ENCODE measurements at places on chromosomes 1 and 21.

GRCh38 chr1:201585093-201585483 is 46.2 kb downstream of the NAV1 start:
- DNase-seq = no peak

- no peak for DNase-seq
These were observed 183.5 kb downstream of the RUNX1 start for GRCh38 chr21:34865400-34866241.

GRCh38 chr1:204723131-204723787 is 37.7 kb upstream of the LRRN2 start:
- DNase-seq = no peak

GRCh38 chr1:245434280-245434679 is 279.5 kb downstream of the KIF26B start:
- DNase-seq = no peak

GRCh38 chr1:7690496-7691182 is 80.5 kb upstream of the VAMP3 start:
- no peak for DNase-seq

DNA sequence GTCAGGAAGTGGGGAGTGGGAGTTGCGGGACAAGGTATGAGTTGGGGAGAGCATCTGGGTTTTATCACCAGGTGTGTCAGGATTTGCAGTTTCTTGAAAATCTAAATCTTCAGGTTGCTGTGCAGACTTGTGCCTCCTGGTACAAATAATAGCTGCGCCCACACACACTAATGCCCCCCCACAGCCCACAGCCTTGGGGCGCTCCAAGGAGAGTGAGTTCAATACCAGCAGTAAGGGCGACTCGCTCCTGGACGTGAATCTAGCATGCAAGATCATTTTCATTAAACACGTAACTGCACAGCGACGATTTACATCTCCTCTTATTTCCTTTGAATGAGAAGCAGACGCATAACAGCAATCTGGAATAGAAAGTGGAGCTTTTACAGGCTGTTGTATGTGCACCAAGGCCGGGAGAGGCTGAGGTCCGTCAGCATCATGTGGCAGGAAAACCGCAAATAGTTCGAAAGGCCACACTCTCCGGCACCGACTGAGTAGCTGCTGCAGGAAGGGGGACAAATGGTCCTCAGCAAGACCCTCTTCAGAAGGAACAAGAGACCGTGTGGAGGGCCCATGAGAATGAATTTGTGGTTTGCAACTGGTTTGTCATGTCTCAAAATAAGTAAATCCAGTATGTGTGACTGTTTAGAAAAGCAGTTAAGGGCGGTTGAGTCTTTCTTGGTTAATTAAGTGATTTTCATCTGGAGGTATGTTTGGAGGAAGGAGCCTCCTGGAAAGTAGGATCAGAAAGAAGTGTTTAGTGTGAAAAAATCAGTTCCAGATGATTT is 439.5 kb downstream of the SMYD3 start:
- DNase-seq = no peak

DNA sequence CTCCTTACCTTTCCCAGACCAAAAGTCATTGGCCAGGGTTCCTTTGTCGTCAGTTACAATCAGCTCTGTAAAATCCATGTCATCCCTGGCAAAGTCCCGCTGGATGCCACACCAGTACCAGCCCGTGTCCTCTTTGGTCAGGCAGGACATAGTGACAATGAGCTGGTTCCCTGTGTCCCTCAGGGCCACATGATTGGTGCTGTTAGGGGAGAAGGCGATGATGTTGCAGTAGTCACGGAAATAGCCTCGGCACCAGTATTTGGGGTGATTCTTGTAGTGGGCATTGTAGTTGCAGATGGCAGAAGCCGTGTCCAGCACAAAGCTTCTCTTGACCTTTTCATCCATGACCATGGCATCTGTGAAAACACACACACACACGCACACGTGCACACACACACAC is 14.8 kb downstream of the ADORA3 start:
- DNase-seq = no peak

GRCh38 chr1:4974981-4975685 is 320.7 kb downstream of the AJAP1 start:
- no peak for DNase-seq

DNA sequence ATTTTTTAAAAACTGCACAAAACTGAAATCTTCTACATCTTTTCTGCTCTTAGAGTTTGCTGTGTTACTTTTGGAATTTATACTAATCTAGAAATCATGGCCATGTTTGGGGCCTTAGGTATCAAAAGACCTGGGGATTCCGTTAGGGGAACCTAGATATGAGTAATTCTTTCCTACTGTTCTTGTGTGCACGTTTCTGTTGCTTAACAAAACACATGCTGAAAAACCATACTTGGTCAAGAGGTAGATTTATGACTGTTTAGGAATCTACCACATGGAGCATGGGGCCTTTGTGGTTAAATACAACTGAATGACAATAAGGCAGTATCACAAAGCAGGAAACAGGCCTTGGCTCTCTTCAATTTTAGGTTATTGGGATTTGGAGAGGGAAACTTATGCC is 291.9 kb upstream of the USP25 start:
- DNase-seq = no peak

DNA sequence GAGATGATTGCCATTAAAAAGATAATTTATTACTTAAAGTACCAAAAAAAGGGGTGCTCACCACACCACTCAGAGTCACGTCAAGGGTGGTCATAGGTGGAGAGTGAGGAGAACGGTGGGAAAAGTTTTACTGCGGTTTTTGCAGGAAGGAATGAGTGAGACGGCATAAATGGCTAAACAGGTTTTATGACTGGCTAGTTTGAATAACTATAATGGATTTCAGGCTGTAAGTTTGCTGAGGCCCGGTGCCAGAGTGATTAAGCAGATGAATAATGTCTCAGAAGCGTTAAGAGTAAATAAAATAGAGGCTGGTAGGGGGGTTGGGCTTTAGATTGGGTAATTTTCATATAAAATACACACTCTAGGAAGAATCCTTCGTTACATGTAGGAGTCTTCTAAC is 1337.8 kb downstream of the AMY1C start:
- DNase-seq = no peak

DNA sequence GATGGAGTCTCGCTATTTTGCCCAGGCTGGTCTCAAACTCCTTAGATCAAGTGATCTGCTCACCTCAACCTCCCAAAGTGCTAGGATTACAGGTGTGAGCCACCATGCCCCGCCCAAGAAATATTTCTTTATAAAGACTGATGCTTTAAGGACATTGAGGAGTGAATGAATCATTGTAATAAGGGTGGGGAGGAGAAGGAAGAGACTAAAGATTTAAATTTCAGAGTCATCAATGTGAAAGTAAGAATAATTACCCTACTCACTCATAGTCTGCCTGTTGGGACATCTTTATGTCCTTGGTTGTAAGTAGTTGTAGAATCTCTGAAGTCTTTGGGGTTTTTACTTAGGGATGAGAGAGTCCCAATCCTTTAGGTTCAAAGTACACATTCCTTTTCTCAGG is 7.3 kb downstream of the KDM1A start:
- no peak for DNase-seq

GRCh38 chr1:215631489-215631888 is 64.4 kb downstream of the KCTD3 start:
- no peak for DNase-seq

DNA sequence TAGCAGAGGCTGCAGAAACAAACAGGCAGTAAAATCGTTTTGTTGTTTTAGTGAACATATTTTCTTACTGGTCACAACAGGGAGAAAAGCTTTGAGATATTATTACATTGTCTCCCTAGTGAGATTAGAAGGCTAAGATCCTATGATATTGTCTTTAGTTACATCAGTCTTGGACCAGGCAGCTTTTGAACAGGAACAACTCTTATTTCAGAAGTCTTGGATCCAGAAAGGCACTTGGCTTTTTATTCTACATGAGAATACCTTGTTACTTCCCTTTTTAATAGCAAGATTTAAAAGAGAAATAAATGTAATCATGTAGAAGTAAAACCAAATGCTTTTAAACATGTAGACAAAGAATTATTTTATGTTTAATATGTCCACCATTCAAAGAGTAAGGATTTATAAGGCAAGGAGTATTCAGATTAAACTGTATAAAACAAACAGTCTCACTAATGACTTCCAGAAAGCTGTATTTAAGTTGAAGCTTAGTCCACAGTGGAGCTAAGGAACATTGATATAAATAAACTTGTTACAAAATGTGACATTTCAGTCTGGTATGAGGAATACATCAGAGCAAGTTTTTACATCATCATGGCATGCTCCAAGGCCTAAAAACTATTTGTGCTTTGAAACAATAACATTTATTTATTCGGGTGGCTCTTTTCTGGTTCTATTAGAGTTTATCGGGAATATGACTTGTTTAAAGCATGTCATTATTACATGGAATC is 72.2 kb downstream of the PHTF1 start:
- DNase-seq = no peak

- DNase-seq = no peak
These were observed 752.3 kb upstream of the ADAMTS5 start for GRCh38 chr21:27719226-27719625.

DNA sequence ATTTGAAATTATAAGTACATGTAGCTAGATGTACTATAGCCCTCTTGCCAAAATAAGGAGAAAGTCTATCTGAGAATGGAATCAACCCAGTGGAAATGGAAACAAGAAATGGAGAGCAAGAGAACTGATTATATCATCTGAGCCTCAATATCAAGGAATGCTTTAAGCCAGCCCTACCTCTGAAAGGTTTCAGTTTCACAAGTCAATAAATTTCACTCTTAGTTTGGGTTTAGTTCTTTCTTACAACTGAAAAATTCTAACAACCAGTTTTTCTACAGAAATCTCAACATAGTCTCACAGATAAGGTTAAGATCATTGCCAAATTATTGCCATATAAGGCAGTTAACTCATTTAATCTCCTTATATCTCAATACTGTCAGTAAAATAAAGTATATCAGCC is 80.0 kb downstream of the EPS15 start:
- DNase-seq = no peak

DNA sequence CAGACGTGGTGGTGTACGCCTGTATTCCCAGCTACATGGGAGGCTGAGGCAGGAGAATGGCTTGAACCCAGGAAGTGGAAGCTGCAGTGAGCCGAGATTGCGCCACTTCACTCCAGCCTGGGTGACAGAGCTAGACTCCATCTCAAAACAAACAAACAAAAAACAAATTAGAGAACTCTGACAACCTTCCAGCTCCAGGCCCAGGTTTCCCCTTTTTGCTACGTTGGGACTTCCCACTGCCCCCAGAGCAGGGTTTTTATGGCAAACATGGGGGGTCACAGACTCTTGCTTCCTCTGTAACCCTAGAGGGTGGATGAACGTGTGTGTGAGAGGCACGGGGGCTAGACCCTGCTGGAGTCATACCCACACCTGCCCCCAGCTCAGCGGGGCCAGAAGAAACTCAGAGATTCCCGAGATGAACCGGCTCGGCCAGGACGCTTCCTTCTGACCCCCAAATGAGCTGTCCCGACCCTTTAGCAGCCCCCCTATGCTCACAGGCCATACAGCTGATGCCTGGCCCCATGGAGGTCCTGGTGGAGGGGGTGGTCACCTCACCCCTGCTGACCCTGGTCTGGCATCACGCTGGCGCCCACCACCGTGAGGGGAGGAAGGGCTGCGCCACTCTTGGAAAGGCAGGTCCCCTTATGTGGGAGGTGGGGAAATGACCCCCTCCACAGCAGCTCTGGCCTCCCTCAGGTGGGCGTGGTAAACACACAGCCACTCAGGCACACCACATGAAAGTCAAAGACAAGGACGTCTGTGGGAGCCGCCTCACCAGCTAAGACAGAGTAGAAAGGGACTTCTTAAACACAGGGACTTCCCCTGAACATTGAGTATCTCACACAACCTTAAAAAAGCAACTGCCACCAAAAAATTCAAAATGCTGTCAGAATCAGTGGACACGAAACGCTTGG is 7.1 kb downstream of the GPR157 start:
- DNase-seq = no peak

GRCh38 chr1:54380290-54380882 is 25.8 kb downstream of the SSBP3 start:
- no peak for DNase-seq

GRCh38 chr1:5490635-5491034 is 501.6 kb downstream of the NPHP4 start:
- no peak for DNase-seq

DNA sequence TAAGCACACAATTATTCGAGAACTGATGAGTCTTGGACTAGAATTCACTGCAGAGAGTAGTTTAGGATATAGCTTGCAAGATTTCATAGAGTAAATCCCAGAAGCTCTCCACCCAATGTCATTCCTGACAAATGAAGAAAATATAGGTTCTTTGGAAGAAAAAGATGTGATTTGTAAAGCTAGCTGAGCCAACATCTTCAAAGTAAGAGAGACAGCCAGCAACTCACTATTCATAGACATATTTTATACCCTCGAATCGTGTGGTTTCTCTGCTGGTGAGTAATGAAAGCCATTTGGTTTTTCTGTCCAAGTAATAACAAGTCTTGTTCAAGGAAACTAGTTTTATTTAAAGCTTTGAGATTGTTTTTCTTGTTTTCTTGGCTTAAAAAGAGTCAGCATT is 165.7 kb upstream of the SYT6 start:
- no peak for DNase-seq

- no peak for DNase-seq
These were observed 13.9 kb downstream of the COL9A2 start for GRCh38 chr1:40303051-40303771.

- no peak for DNase-seq
These were observed 57.0 kb downstream of the CHD5 start for GRCh38 chr1:6123083-6123482.

GRCh38 chr1:145892486-145893087 is 6.9 kb upstream of the ANKRD35 start:
- DNase-seq = no peak

DNA sequence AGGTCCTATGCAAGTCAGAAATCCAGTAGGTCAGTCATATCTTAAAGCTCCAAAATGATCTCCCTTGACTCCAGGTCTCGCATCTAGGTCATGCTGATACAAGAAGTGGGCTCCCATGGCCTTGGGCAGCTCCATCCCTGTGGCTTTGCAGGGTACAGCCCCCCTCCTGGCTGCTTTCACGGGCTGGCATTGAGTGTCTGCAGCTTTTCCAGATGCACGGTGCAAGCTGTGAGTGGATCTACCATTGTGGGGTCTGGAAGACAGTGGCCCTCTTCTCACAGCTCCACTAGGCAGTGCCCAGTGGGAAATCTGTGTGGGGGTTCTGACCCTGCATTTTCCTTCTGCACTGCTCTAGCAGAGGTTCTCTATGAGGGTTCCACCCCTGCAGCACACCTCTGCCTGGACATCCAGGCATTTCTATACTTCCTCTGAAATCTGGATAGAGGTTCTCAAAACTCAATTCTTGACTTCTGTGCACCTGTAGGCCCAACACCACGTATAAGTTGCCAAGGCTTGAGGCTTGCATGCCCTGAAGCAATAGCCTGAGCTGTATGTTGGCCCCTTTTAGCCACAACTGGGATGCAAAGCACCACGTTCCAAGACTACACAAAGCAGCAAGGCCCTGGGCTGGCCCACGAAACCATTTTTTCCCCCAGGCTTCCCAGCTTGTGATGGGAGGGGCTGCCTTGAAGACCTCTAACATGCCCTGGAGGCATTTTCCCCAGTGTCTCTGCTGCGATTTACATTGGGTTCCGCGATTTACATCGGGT is 472.7 kb downstream of the NPHP4 start:
- no peak for DNase-seq

- no peak for DNase-seq
These were observed 16.6 kb downstream of the IPO9 start for GRCh38 chr1:201845331-201846083.

All from activated CD8-positive, alpha-beta memory T cell treated with anti-CD3 and anti-CD28 coated beads for 4 hours (primary cell).